ENCODE measurements at places on chromosomes 3 and 15.

DNA sequence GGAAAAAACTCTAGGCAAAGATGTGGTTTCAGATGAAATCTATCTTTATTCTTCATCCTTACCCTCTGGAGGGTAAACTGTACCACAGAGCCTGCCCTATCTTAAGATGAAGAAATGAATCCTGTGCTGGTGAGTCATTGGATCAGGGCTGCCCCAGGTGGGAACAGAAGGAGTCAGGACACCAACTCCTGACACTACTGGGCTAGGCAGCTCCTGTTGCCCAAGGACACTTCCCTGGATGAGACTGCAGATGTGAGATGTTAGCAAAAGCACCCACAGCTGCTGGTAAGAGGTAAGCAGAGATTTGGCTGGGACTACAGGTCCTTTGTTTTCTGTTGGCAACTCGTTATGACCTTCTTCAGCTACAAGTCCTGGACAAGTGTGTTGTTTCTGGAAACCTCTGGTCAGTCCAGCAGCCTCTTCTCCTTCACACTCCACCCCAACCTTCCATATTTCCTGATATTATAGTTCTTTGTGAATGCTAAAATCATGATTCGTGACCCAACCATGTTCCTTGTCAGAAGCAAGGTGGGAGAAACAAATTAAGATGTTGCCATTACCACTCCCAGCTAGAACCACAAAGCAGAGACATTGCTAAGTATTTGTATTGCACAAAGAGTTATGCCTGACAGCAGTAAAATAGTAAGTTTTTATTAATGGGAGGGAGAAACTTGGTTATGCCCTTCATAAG lies 104.2 kb upstream of the TGFBR2 start:
- DNase-seq, result no peak

- DNase-seq, result no peak
Measured at GRCh38 chr3:40613306-40613705, 88.5 kb downstream of the ZNF621 start.

GRCh38 chr15:58201516-58201915 lies 63.3 kb downstream of the AQP9 start:
- DNase-seq, result no peak

- no peak for DNase-seq
Measured at GRCh38 chr3:19734453-19734852, 199.6 kb downstream of the EFHB start.

GRCh38 chr3:124609402-124609801 lies 120.8 kb upstream of the UMPS start:
- no peak for DNase-seq

DNA sequence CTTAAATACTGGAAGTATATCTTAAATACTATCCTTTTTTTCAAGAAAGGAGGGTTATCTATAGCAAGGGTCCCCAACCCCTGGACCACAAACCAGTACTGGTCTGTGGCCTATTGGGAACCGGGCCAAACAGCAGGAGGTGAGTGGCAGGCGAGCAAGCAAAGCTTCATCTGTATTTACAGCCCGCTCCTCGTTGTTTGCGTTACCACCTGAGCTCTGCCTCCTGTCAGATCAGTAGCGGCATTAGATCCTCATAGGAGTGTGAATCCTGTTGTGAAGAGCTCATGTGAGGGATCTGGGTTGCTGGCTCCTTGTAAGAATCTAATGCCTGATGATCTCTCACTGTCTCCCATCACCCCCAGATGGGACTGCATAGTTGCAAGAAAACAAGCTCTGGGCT lies 26.1 kb downstream of the SUMF1 start:
- DNase-seq, result no peak

DNA sequence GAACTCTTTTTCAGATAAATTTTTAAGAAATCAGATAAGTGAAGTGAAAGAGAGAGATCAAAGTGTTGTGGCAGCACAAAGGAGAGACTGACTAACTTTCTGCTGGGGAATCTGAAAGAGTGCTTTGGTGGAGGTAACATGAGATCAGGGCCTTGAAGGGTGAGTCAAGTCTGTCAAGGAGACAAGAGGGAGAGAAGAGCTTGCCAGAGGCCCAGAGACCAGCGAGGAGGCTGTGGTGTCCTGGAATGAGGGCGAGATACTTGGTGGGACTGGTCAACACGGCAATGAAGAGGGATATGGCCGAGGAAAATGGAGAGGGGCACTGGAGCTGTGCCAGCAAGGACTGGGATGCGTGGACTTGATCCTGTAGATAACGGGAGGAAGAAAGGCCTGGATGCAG lies 4.6 kb downstream of the TADA3 start:
- no peak for DNase-seq

DNA sequence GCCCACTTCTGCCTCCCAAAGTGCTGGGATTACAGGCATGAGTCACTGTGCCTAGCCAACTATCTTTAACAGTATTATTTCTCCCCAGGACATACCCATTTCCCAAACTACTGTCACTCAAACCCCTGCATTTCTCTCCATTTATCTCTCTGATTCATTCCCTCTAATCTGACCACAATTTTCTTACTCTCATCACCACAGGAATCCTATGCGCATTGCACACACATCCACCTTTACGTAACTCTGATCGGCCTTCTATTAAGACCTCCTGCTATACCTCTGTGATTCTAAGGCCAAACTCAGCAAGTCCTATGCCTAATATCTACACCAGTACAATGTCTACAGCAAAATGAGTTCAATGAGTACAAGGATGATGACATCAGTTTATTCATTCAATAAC lies 235.0 kb downstream of the ULK4 start:
- DNase-seq, result no peak

DNA sequence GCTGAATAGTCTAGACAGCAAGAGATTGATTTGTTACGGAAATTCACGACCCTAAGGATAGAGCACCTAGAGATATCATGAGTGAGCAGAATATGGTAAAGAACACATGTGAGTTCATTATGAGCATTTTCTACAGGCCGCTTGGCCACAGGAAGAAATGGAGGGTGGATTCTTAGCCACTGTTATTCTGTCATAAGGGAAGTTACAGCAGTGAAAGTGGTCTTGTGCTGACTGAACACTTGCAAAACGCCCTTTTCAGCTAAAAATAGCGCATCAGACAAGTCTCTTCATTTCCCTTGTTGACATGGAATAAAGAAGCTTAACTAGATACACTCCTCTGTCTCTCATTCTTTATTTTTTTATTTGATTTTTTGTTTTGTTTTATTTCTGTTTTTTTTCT lies 19.8 kb downstream of the DGKG start:
- DNase-seq, result no peak

DNA sequence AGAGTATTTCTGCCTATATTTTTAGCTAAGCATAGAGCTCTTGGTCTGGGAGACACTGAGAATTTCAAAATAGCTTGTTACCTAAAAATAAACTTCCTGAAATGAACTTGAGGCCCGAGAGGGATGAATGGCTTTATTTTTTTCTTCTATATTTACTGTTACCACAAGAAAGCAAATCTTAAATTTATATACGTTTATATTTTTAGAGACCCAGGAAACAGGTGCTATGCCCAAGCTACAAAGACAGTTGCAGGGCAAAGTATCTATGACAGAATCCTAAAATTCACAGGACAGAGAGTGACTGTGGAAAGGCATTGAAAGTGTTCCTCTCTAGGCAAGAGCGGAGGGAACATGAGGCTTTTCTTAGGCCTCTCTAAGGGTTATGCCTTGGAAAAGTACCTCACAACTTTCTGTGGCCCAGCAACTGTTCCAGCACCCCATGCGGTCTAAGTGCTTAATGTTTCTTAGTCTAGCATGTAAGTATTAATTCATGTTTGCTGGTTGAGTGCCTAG lies 36.5 kb downstream of the TGFBR2 start:
- DNase-seq, result no peak

DNA sequence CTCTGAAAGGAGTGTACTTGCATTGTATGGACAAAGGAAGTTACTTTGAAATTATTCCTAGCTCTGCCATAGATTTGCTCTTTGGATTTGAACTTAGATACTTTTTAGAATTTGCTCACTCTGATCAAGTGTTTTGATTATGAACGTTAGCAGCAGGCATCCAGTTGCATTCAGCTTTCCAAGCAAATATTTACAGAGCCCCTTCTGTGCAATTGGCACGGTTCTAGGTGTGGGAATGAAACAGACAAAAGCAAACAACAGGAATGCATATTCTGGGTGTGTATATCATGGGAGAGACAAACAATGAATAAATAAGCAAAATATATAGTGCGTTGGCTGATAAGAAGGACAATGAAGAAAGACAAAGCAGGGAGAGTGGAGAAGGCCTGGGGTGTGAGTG lies 125.5 kb upstream of the ADAMTS9 start:
- DNase-seq, result peak; percentile 53

DNA sequence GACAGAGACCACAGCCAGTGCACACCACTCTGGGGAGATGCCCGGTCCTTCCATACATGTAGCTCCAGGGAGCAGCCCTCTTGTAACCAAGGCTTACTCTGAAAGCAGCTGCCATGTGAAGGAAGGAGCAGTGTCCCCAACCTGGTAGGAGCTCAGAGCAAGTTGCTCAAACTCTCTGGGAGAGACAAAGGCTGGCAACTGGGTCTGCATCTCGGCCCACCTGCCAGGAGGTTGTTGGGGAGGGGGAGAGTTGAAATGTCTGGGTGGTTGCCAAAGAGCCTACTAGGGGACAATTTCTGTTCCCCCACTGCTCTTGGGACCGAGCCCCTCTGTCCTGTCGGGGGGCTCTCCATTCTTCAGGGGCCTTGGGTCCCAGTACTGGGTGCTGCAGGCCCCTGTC lies 309.9 kb downstream of the TLE3 start:
- DNase-seq, result no peak

- DNase-seq, result no peak
Measured at GRCh38 chr3:160598865-160599264, 33.5 kb upstream of the KPNA4 start.

GRCh38 chr3:170697908-170698307 lies 112.0 kb upstream of the SLC7A14 start:
- peak; percentile 81 for DNase-seq
